ENCODE measurements at places on chromosomes 1 and 21.

GRCh38 chr21:27643326-27643725, 676.4 kb upstream of the ADAMTS5 start:
- H3K27me3 ChIP-seq = no peaks in the 10 kb centered on the region
- no peak for DNase-seq
- no peak overlapping the region for H3K4me3 ChIP-seq
- H3K4me1 ChIP-seq = no peaks in the 10 kb centered on the region
- no peak overlapping the region for H3K27ac ChIP-seq

DNA sequence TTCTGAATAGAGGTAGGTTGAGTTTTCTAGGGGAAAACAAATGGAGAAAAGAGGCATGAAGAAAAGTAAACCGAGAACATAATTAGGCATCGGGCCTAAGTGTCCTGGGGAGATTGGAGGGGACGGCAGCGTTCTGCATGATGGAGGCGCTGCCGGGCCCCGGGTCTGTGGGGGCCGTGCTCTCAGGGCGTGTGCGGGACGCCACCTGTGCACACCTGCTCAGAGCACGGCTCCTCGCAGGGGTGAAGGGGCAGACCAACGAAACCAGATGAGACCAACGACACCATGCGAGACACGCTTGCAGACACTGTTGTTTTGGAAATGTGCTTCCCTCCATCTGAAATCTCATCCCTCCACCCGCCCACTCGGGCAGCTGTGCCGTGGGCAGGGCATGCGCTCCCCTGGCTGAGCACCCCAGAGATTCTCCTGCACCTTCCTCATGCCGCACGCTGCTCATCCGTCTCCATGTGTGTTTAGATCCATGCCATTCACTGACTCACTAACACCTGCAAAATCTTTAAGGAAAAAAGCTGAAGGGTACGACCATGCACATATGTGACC, 28.2 kb upstream of the TRAPPC10 start:
- no peak overlapping the region for H3K4me3 ChIP-seq
- H3K27ac ChIP-seq = no peak overlapping the region
- no peaks in the 10 kb centered on the region for H3K36me3 ChIP-seq
- no peaks in the 10 kb centered on the region for H3K27me3 ChIP-seq
- peaks cover 19% of the 10 kb centered on the region for H3K4me1 ChIP-seq

- H3K27me3 ChIP-seq = no peaks in the 10 kb centered on the region
- H3K27ac ChIP-seq = no peak overlapping the region
- peaks cover 15% of the 10 kb centered on the region for H3K4me1 ChIP-seq
- no peak overlapping the region for H3K4me3 ChIP-seq
Observed at GRCh38 chr1:9297831-9298230, 5.1 kb downstream of the SPSB1 start.

GRCh38 chr1:237527761-237528160, 363.0 kb downstream of the ZP4 start:
- no peak overlapping the region for H3K27ac ChIP-seq
- DNase-seq = no peak
- no peaks in the 10 kb centered on the region for H3K27me3 ChIP-seq

DNA sequence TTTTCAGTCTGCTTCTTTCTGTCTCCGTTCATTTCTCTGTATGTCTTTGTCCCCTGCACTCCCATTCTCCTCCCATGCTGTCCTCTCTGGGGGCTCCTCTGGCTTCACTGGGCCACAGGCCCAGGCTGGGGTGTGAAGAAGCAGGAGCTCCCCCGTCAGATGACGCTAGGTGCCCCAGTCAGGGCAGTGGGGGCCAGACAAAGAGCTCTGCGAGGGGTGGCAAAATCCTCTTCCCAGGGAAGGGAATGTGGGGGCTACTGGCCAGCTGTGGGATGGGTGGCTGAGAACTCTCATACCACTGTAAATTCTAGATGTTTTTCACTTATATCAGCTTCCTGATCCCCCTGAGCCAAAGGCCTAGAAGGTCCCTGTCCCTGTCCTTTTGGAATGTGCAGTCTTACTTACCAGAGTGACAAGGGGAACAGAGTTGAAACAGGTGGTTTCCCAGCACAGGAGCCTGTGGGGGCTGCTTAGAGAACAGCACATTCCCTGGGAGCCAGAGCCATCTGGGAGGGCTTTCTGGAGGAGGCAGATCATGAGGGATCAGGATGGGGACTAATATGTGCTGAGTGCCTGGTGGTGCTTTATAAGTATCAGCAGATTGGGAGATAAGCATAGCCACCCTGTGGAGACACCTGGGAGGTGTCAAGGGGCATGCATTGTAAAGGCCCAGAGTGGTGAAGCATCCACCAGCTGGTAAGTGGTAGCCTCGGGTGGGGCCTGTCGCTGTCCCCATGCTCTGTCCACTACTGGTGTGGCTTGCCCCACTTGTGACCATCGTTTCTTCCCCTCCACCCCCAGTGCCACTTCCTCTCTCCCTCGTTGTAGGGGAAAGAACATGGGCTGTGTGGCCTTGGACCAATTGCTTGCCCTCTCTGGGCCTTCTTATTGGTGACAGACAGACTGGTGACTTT, 10.1 kb upstream of the PADI1 start:
- no peaks in the 10 kb centered on the region for H3K36me3 ChIP-seq
- H3K27ac ChIP-seq = no peak overlapping the region
- DNase-seq = no peak
- H3K27me3 ChIP-seq = peaks cover 14% of the 10 kb centered on the region

DNA sequence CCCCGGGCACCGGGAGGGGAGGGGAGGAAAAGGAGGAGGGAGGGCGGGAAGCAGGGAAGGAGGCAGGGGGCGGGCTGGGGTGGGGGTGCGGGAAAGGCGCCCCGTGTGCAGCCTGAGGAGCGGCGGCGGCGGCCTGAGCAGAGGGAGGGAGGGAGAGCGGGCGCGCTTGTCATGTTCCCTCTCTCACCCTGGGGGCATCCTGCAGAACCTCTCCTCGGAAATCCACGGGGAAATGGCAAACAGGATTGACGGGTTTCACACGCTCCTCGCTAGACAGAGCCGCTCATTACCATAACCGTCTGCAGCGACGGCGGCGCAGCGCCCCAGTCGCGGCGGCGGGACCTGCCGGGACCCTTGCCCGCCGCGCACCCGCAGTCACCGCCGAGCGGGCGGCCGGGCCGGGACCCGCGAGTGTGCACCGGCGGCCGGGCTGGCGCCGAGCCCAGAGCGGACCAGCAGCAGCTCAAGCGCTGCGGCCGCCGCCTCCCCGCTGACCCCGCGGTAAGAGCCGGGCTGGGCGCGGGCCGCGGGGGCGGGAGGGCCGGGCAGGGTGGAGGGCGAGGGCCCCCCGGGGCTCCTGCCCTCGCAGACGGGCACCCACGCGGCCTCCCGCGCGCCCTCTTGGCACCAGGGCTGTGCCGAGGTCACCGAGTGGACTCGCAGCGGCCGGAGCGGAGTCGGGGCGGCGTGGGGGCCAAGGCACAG, at the start of gene SERTAD4:
Gene SERTAD4 (plus strand): TSS at position 286 of the 705 bp plus-strand sequence. CDS start 5,165 bp downstream, outside the sequence.
- H3K4me1 ChIP-seq = peaks cover 8% of the 10 kb centered on the region
- DNase-seq = no peak
- H3K27me3 ChIP-seq = peaks cover 46% of the 10 kb centered on the region
- no peak within 1 kb of the TSS for H3K27ac ChIP-seq
- H3K36me3 ChIP-seq = no peaks in the 10 kb centered on the region

DNA sequence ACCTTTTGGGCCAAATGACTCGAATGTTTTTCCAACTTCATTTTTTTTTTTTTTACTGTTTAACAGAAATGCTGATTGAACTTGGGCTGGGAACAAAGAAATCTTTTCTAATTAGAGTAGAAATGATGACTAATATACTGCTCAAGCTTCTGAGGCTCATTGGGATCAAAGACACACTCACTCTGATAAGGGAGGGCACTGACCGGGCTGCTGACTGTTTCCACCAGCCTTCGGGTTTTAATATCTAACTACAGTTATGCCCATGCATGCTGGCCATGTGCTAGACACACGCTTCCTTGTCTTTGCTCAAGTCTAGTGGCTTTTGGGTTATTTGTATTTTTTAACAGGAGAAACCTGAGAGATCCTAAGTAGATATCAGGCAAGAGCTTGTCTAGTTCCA, 16.8 kb downstream of the ZBTB18 start:
- DNase-seq = no peak
- no peak overlapping the region for H3K4me3 ChIP-seq
- no peak overlapping the region for H3K27ac ChIP-seq
- H3K27me3 ChIP-seq = no peaks in the 10 kb centered on the region

DNA sequence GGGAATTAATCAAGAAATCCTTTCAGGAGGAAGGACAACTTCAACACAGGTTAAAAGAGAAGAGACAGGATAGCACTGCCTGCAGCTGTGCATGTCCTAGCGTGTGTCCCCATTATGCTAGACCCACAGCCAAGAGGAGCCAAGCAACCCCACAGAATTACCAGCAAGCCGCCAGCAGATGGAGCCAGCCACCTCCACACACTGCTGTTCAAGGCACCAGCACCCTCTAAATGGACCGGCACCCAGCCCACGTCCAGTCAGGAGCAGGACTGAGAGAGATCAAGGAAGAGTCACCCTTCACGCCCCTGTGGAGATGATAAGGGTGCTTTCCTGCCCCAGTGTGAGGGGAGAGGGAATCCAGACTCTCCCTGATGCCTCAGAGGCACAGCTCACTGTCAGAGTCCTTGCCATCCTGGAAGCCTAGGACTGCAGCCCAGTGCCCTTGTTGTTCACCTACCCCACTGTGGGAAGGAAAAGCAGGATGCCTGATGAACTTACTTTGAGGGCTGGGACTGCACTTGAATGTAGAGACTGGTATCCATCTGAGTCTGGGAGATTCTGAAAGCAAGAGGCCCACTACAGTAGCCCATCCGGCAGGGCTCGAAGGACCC, 37.1 kb upstream of the CTTNBP2NL start:
- H3K36me3 ChIP-seq = no peaks in the 10 kb centered on the region
- no peak overlapping the region for H3K27ac ChIP-seq
- H3K27me3 ChIP-seq = peaks cover 21% of the 10 kb centered on the region
- H3K4me1 ChIP-seq = no peaks in the 10 kb centered on the region

DNA sequence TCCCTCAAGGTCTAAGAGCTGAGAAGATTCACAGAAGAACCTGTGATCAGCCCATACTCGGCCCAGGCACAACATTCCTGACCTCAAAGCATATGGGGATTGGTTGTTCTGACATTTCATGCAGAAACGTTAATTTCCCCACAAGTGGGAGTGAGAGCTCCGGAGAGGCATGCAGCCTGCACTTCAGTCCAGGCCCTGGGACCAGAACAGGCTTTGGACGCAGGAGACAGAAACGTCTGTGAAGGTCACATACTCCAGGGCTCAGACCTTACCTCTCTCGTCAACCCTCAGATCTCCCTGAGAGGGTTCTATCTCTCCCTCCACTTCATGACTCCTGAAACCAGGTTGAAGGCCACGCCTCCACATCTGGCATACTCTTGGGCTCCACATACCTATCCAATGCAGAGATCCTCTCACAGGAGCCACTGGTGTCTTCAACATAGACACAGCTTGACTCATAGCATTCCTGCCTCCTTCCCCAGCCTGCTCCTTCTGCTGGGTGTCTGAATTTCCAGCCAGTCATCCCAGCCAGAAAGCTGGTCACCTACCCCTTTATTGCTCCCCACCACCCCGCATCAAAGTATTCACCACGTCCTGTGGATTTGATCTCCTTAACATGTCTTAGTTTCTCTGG, 149.2 kb downstream of the OMA1 start:
- no peaks in the 10 kb centered on the region for H3K36me3 ChIP-seq
- DNase-seq = no peak
- H3K4me1 ChIP-seq = no peaks in the 10 kb centered on the region
- H3K27ac ChIP-seq = no peak overlapping the region
- H3K27me3 ChIP-seq = peaks cover 2% of the 10 kb centered on the region
- no peak overlapping the region for H3K4me3 ChIP-seq

- DNase-seq = peak; percentile 59
- H3K27ac ChIP-seq = peak overlapping the region; percentile 62
- peaks cover 34% of the 10 kb centered on the region for H3K4me1 ChIP-seq
- H3K27me3 ChIP-seq = no peaks in the 10 kb centered on the region
Observed at GRCh38 chr1:11924334-11925195, 1.7 kb downstream of the KIAA2013 start.

DNA sequence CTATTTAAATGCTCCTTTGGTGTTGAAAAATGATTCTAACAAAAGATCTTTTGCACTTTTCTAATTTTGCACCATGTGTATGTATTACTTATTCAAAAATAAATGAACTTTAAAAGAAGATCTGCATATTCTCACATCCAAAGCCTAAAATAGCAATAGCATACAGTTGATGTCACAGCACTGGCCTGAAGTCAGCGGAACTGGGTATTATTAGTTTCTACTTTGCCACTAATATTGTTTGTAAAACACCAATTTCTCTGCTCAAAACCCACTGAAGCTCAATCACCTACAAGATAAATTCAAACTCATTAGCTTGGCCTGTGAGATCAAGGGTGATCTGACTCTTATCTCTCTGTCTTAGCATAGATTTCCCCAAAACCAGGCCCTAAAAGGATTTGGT, 34.5 kb upstream of the BCAR3 start:
- peaks cover 3% of the 10 kb centered on the region for H3K36me3 ChIP-seq
- no peak for DNase-seq
- H3K27me3 ChIP-seq = peaks cover 5% of the 10 kb centered on the region
- H3K27ac ChIP-seq = no peak overlapping the region

DNA sequence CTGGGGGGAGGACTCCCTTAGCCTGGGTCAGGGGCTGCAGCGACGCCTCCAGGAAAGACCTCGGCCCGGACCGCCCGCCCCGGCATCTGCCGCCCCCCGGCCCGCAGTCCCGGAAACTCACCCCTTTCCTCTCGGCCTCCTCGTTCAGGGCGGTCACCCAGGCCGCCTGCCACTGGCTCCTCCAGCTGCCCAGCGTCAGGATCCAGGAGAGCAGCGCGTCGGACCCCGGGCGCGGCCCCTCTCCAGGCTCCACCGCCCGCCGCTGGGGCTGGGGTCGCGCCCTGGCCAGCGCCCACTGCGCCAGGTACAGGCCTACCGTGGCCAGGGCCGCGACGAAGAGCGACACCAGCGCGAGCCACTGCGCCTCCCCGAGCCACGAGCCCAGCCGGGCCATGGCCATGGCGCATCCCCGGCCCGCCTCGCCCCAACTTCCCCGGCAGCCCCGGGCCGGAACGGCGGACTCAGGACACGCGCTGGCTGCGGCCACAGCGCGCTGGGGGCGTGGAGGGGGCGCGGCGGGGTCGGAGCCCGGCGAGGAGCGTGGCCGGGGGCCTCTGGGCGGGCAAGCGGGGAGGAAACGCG, 478 bp downstream of the C2CD2 start:
- no peak for DNase-seq
- no peaks in the 10 kb centered on the region for H3K36me3 ChIP-seq
- H3K4me3 ChIP-seq = peak overlapping the region; percentile 50

DNA sequence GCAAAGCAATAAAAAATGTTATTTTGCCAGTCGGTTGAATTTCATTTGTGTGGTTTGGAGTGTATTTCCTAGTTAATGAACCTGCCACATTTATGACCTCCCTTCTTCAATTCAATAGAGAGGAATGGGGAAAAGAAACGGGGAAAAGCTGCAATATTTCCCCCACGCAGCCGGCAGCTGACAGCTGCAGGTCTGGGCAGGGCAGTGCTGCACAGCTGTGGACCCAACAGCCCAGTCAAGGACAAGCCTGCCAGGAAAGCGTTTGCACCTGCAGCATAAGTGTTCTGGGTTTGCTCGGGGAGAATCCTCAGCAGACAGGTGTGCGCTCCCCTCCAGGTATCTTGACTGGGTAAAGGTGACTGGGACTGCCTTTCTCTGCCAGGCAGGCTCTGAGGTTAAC, 53.4 kb downstream of the FBXO2 start:
- no peak for DNase-seq
- no peaks in the 10 kb centered on the region for H3K36me3 ChIP-seq
- peaks cover 6% of the 10 kb centered on the region for H3K27me3 ChIP-seq
- no peak overlapping the region for H3K4me3 ChIP-seq
- H3K27ac ChIP-seq = no peak overlapping the region
- H3K4me1 ChIP-seq = no peaks in the 10 kb centered on the region

All from activated CD8-positive, alpha-beta T cell treated with anti-CD3 and anti-CD28 coated beads for 36 hours (primary cell).